Bronchus fibroblast of lung (primary cell): ENCODE measurements at places on chromosomes 16 and 17. TPM values are rescaled to one million over a fixed set of nuclear protein-coding genes. Genes with fewer than 3 reads are reported as not detected.

Gene AGRP
- not detected in 2 replicates for total RNA-seq

Gene CCT6B
- 0.15 and 0.17 TPM in 2 replicates for total RNA-seq

Gene CACNA1H
- total RNA-seq = 0.34 and 0.59 TPM in 2 replicates

Gene TBC1D3
- total RNA-seq = not detected in 2 replicates

Gene DHX58
- total RNA-seq = 4.3 and 5.2 TPM in 2 replicates

Gene HOXB3
- 45.0 and 55.3 TPM in 2 replicates for total RNA-seq

Gene CDH15
- 0.30 TPM in 1 of 2 replicates, not detected in the other for total RNA-seq

Gene FBXO39
- total RNA-seq = under 0.01 and 0.34 TPM in 2 replicates
